ENCODE measurements at places on chromosomes 3 and 15.

DNA sequence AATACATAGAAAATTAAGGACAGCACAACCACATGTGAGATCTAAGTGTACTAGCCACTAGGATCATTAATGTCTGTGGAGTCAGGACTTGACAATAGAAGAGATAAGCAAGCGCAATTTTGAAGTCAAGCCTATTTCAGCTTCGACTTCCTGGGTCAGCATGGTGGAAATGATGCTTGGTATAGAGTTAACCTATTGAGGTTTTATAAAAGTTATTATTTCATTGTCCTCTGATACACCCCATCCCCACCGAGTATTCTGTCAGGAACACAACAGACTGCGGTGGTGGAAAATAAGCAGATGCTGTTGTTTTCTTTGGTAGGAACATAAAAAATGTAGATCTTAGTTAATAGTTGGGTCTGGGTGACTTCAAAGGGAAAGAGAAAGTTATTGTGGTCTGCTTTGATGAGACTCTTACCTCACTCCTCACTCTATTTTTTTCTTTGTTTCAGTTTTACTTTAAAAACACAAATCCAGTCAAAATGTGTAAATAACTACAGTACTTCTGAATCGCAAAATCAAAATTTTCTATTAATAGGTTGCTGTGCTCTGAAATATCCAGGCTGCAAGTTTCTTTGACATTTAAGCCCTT lies 82.1 kb downstream of the IL5RA start:
- DNase-seq: peak; percentile 42

- DNase-seq: no peak
Observed at GRCh38 chr3:157531771-157532170, 28.6 kb upstream of the VEPH1 start.

DNA sequence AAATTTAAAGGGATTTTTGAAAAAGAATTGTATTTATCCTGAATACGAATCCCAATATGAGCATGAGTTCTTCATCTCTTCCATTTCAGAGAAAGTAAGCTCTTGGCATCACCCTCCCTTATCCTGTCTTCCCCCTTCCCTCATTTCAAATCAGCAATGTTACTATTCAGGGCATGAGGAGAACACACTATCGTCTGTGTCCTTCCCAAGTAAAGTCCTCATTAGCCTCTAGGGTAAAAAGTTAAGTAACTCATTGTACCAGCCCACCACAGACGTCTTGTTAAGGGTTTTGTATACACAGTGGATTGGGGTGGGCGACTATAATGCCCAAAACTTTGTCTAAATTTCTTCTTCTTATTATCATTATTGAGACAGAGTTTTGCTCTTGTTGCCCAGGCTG lies 14.8 kb downstream of the ARL6IP5 start:
- no peak for DNase-seq

DNA sequence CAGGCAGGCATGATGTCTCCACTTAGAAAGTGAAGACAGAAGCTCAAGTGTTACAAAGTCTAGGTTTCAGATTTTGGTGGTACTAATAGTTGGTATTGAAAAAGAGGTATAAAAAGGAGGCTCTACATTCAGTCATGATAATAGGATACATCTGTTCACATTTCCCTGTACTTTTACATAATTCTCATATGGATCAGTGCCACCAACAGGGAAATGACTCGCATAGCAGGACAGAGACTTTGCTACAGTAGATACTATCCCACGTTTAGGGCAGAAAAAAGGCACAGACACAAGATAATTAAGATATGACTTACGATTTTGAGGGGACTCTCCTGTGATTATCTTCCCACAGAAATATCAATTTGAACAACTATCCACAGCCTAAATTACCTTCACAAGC lies 1062.9 kb upstream of the EPHA6 start:
- DNase-seq: no peak

DNA sequence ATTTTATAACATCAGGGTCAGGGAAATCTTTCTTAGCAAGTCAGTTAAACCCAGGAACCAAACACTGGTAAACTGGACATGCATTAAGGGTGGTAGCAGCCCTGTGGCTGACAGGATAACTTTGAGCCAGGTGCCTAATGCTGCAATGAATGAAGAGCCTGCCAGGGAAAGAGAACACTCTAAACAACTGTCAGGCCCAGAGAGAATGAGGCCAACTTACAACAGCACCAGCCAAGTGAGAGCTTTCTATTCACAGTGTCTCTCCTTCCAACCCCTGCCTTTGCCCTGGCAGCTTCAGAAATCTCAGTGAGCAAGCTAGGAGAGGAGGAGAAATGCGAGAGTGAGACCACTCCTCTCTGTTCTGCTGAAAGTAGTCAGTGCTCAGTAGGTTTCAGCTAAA lies 50.4 kb upstream of the ATP2C1 start:
- DNase-seq: no peak

DNA sequence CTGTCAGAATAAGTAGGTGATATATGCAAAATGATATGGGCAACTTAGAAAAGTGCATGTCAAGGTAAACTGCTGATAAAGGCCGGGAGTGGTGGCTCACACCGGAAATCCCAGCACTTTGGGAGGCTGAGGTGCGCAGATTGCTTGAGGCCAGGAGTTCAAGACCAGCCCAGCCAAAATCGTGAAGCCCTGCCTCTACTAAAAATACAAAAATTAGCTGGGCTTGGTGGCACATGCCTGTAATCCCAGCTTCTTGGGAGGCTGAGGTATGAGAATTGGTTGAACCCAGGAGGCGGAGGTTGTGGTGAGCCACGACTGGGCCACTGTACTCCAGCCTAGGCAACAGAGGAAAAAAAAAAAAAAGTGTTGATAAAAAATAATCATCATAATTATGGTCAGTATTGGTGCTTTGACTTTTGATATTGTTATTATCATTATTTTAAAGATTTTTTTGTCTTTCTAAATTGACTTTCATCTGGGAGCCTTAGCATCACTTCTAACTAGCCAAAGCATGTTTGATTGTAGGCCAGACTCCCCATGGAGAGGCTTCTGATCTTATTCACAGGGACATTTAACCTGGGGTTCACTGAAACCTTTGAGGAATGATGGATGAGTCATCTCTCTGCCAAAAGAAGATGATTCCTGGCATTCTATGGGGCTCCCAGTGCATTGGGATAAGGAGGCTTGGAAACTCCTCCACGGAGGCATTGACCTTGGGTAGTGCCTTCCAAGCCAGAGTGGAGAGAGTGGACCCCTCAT lies 5.6 kb downstream of the ZBTB38 start:
- DNase-seq: no peak

DNA sequence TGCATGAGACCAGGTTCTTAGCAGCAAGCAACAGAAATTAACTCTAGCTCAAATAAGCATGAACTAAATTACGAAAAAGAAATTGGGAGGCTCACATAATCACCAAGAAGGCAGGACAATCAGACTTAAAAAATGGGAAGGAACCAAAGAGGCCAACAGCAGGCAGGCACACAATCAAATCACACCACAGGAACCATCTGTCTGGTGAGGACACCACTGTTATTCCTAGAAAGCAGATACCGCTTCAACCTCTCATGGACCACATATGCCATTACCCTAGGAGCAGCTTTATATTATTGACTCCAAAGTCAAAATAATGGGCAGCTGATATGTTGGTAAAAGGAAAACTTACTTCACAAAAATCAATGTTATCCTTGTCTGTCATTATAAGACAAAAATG lies 51.6 kb downstream of the SUCLG2 start:
- no peak for DNase-seq

GRCh38 chr15:85563328-85563727 lies 182.9 kb downstream of the AKAP13 start:
- no peak for DNase-seq

DNA sequence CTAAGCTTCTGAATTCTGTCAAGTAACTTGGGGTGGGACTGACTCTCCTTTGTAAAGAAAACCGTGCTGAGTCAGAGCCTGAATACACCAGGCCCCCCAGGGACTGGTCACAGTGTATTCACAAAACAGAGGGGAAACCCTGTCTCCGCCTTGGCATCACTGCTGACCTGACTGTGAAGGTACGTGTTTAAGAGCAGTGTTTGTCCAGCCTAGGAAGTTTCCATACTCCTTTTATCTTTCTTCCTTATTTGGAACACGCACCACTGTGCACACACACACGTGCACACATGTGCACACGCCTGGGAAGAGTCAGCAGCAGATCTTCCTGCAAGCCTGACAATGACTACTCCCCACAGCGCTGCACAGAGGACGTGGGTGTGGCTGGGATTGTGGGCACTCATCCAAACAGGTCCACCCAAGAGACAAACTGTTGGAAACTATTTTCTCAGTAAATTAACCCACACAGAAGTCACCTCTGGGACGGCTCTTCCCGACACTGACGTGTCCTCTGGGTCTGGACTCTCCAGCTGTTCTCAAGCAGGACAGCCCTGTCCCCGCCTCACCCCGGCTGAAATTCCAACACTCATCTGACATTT lies 87.7 kb downstream of the ATP10A start:
- DNase-seq: no peak

DNA sequence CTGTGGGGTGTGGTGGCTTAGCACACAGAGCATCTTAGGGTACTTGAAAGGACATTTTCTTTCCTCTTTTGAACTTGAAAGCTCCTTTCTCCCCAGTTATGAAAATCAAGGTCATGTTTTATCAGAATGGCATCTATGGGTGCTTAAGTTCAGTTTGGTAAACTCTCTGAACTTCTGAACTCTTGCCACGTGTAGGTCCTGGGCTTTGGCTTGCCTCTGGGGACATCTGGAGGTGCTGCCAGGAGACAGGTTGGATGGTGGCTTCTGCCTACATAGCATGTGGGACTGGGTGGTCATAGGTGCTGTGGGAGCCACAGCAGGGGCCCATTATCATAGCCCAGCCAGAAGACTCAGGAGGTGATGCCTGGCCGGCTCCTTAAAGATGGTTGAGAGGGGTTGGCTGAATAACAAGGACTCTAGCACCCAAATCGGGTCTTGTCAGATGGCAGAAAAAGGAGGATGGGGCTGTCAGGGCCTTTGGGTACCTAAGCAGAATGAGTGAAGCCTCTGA lies 15.6 kb downstream of the GHRL start:
- no peak for DNase-seq

- DNase-seq: no peak
Observed at GRCh38 chr3:10949197-10949596, 43.4 kb upstream of the SLC6A1 start.
